Esophagus squamous epithelium (tissue), 5 donors: ENCODE measurements at places on chromosomes 2 and 18.

DNA sequence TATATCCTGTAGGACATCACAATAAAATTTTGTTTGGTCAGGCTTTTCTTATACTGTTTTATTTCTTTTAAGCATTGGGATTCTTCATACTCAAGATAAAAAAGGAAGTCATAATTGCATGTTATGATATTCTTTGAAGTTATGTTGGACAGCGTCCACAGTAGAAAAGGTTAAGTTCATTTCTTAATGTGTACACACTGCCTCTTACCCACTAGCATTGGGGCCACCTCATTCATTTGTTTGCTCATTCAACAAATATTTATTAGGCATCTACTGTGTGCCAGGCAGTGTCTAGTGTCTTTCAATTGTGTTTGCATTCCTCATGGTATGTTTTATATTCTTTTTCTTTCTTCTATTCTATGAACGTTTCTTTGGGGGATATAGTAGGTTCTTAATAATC lies 70.2 kb downstream of the PTPRM start:
- no peak for DNase-seq

GRCh38 chr2:38438133-38438882 lies 61.2 kb upstream of the ATL2 start:
- DNase-seq: no peak

GRCh38 chr2:3205845-3206244 lies 171.8 kb downstream of the EIPR1 start:
- DNase-seq: no peak

DNA sequence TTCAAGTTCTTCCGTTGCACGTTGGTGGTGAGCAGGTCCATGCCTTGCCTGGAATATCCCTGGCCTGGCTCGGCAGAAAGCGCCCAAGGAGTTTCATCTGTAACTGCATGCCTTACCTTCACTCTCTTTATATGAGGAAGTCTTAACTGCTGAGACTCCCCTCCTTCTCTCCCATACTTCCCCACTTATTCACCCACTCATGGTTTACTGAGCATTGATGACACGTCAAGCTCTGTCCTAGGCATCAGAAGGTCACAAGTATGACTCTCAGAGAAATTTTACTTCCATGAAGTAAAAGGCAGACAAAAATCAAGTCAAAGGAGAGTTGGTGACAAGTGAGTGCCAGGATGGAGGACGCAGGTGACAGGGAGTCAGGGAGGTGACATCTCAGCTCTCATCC lies 68.2 kb downstream of the TBC1D8 start:
- DNase-seq: no peak

DNA sequence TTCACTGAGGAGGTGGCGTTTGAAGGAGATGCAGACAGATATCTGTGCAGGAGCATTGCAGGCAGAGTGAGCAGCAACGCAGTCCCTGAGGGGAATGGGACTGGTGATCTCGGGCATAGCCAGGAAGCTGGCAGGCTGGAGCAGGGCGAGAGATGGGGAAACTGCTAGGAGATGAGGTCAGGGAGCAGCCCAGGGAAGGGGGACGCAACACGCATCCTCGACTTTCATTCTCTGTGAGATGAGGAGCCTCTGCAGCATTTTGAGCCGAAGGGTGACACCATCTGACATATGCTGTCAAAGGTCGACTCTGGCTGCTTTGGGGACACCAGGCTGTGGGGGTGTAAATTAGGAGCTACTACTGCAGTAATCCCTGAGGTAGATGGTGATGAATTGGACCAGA lies 4.3 kb upstream of the CHRNA1 start:
- DNase-seq: no peak

GRCh38 chr18:79681484-79682387 lies 2.1 kb downstream of the CTDP1 start:
- no peak for DNase-seq

- DNase-seq: no peak
Measured at GRCh38 chr2:218180467-218181114, 13.8 kb upstream of the CXCR1 start.

DNA sequence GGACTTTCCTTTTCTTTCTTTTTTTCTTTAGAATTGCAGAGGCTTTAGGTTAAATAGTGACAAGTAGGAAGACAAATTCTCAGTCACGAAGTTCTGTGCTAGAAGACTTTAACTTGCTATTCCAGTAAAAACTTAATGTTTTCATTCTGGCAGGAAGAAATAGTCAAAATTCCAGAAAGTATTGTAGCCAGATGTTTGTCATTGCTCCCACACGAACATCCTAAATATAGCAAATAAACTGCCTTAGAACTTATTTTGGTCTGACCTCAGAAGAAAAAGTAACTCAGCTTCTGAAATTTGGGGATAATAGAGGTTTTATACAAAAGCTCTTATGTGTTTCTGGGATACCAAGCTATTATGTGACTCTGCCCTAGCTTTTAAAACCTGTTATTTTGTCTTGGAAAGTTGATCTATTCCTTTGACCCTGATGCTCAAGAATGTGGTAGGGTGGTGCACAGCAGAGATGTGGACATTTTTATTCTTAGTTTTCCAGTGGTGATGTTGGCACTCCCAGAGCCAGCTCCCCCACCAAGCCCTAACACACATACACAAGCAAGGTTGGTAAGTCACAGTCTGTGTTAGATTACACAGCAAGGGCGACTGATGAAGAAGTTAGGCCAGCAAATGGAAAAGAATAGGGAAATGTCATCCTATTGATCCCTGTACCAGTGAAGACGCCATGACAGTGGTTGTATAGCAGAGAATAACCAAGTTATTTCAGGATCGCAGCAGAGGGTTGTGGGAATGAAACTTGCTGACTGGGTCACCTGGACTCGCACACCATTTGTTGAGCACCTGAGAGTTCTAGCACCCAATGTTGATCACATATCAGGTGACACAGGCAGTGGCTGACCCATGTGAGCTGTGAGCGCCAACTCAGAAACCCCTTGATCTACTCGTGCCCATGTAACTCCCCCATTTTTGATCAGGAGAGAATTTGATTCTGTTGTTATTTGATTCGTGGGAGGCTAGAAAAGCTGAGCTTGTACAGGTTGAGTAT lies 23.7 kb downstream of the FARP2 start:
- DNase-seq: no peak

DNA sequence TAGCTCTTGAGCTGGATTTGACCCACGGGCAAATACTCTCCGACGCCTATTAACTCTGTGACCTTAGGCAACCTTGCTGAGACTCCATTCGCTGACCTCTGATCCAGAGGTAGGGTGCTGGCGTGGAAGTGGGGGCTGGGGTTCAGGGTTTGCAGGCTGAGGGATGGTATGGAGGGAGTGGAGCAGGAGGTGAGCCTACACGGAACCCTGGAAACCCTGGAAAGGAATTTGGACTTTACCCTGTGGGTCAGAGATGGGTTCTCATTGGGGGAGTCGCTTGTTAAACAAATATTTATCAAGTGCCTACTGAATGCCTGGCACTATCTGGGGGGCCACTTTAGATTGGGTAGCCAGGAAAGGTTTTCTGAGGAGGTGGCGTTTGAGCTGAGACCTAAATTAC lies 58.2 kb upstream of the FZD7 start:
- no peak for DNase-seq

- no peak for DNase-seq
Measured at GRCh38 chr2:96869822-96870625, at the start of gene SEMA4C. Gene SEMA4C, minus strand, starts transcription at chr2:96870080. Its CDS starts 2,194 bp downstream, at chr2:96867886.

GRCh38 chr2:199869653-199870052 lies 18.7 kb upstream of the FTCDNL1 start:
- DNase-seq: no peak

GRCh38 chr2:37570773-37571586 lies 100.5 kb downstream of the CDC42EP3 start:
- DNase-seq: no peak

DNA sequence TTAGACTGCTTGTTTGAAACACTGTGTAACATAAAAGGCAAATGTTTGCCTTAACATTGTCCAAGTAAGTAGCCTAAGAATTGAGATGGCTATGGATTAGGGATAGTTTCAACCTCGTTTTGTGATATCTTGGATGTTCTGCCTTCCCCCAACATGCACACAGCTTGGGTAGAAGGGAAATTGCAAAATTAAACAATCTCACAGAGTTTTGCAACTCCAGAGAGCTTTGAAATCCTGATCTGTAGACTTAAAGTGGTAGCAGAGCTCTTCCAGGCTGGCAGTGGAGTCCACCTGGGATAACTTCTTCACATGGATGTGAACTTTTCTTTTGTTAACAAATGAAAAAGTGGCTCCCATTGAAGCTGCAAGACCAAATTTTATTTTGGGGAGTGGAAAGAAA lies 59.6 kb downstream of the CHRNA1 start:
- DNase-seq: no peak

DNA sequence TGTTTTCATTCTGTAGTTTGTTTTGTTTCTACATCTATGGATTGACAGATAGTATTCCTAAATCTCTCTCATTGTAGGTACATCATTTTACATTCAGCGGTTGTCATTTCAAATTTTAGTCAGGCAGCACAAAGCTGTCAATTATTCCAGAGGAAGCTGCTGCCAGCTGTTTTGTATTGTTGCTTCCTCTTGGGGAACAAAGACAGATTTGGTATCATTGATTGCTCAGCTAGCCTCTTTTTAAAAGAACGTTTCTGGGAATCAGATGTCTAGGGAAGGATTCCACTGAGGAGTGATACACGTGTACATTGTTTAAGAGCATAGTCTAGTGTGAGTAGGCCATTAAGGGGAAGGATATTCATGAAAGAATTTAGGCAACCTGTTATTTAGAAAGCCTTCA lies 145.8 kb downstream of the AGPS start:
- no peak for DNase-seq

DNA sequence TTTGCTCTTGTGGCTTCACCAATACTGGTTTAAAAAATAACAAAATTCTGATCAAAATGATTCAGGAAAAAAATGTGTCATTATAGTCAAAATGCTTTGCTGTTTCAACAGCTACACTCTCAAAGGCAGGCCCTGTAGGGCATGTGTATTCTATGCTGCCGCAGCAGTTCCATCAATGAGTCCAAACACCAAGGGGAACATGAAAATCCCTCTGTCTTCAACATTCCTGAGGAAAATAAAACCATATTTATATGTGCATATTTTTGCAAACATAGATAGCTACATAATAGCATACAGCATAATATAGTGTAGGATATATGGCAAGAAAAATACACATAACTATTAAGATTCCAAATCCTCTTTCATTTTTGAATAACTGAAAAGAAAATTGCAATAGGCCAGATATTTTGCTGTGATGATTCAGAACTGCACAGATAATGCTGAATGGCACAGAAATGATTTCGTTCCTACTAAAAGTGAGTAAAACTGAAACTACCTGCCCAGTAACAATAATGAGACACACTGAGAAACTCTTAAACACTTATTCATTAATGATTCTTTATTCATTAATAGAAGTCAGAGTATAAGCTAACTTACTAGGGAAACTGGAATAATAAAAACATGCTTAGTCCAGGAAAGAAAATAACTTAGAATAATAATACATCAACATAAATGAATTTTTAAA lies 343.8 kb downstream of the SUCLG1 start:
- DNase-seq: no peak

GRCh38 chr18:25141399-25141798 lies 210.6 kb downstream of the ZNF521 start:
- no peak for DNase-seq

DNA sequence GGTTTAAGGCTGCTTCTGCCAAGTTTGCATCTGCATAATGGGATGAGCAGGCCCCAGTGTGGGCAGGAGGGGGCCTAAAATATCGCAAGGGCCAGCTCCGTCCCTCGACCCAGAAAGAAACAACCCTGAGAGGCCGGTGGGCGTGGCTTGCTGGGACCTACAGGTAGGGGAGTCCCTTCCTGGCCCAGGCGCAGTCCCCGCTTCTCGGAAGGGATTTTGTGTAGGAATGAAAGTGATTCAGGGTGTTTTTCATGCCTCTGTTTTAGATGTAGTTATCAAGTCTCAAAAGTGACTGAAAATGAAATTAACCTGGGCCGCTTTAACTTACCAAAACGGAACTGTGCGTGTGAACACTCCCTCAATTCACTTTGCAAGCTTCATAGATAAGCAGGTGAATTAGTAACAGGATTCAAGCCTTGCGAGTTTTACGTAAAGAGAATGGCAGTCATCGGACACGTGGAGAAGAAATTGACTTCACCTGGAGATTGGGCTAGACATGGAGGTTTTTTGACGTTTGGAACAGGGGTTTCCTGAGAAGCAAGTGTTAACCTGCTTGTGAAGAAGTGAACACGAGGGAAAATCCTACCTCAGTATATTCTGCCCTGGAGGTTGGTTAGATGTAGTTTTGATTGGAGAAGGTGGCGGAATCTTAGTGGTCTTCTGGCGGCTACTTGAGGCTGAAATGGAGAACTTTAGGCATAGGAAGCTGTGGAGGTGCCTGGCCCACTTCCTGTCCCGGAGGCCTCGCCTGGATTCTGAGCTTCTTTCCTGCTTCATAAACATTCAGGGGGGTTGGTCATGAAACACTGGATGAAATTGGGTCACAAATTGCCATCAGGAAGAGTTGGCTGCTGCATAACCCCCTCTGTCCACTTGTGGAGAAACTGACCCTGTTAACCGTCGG lies 1.7 kb downstream of the NCK2 start:
- no peak for DNase-seq

GRCh38 chr2:169838743-169839489 lies 11.7 kb downstream of the UBR3 start:
- no peak for DNase-seq

- DNase-seq: no peak
Measured at GRCh38 chr2:96138179-96139145, at the start of gene ASTL. Gene ASTL, minus strand, starts transcription at chr2:96138502. Its CDS starts 66 bp downstream, at chr2:96138436.

- no peak for DNase-seq
Measured at GRCh38 chr2:214593727-214594126, 182.9 kb downstream of the VWC2L start.

DNA sequence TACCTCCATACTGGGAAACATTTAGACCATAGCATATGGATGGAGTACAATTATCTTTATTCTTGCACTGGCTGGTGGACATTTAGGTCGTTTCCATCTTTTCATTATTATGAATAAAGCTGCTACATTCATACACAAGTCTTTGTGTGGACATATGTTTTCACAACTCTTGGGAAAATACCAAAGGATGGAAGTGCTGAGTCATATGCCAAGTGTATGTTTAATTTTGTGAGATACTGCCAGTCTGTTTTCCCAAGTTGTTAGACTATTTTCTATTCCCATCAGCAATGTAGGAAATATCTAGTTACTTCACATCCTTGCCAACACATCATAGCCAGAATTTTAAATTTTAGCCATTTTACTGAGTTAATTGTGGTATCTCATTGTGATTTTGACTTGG lies 91.5 kb downstream of the GALNT13 start:
- no peak for DNase-seq

GRCh38 chr2:160484859-160485520 lies 8.6 kb downstream of the RBMS1 start:
- DNase-seq: no peak

DNA sequence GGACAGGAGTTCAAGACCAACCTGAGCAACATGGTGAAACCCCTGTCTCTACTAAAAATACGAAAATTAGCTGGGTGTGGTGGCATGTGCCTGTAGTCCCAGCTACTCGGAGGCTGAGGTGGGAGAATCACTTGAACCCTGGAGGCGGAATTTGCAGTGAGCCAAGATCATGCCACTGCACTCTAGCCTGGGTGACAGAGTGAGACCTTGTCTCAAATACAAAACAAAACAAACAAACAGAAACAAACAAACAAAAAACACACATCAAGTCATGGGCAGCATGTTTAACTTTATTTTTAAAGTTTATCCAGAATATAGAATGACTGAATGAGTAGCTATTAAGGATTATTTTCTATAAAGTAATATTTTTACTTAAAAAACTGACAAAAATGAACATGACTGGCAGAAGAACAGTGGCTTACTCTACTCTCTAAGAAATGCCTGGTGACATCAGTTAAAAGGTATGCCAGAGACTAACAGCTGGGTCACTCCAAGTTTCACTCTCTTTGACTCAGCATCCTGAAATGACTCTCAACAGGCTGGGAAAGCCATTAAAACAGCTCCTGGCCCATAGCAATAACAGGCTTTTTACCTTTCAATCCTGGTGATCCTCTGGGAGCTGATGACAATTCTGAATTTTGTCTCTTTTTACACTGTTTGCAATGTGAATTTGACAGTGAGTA lies 281.6 kb upstream of the STON1 start:
- no peak for DNase-seq
